ENCODE measurements at places on chromosomes 3 and 15. TPM values are rescaled to one million over a fixed set of nuclear protein-coding genes. Genes with fewer than 3 reads are reported as not detected.

PCSK6 gene
- total RNA-seq, result 3.7 TPM

MESP2 gene
- total RNA-seq, result 0.88 TPM

RBSN gene
- total RNA-seq, result 20.9 TPM

GOLGA6A gene
- total RNA-seq, result not detected

LZTFL1 gene
- total RNA-seq, result 11.5 TPM

SPESP1 gene
- 6.2 TPM for total RNA-seq

SAMMSON gene
- not detected for total RNA-seq

SCN11A gene
- not detected for total RNA-seq

MED12L gene
- 0.35 TPM for total RNA-seq

ROPN1 gene
- total RNA-seq, result not detected

GPR27 gene
- 0.20 TPM for total RNA-seq

TRIM42 gene
- total RNA-seq, result not detected

SOX14 gene
- not detected for total RNA-seq

NOX5 gene
- 0.14 TPM for total RNA-seq

MUSTN1 gene
- 0.65 TPM for total RNA-seq

ST8SIA2 gene
- 1.5 TPM for total RNA-seq

ZNF710 gene
- total RNA-seq, result 30.3 TPM
